Dorsolateral prefrontal cortex (tissue), 122 donors: ENCODE measurements at places on chromosomes 3 and 15. TPM values are rescaled to one million over a fixed set of nuclear protein-coding genes. Genes with fewer than 3 reads are reported as not detected.

The EIF3J gene
- total RNA-seq = 59.5 TPM

The HRH1 gene
- total RNA-seq = 12.0 TPM

The FBXL2 gene
- 47.6 TPM for total RNA-seq

The ERICH6 gene
- not detected for total RNA-seq

The IGDCC3 gene
- 5.0 TPM for total RNA-seq

The MAGEF1 gene
- total RNA-seq = 53.1 TPM

The KBTBD13 gene
- total RNA-seq = not detected

The CHRNA7 gene
- 15.7 TPM for total RNA-seq

The TIPARP gene
- 25.7 TPM for total RNA-seq

The TMEM212 gene
- total RNA-seq = not detected

The WDR48 gene
- total RNA-seq = 71.9 TPM

The CPNE4 gene
- 41.1 TPM for total RNA-seq

The PLSCR2 gene
- not detected for total RNA-seq

The SPATA12 gene
- total RNA-seq = not detected

The ARHGEF3 gene
- 72.2 TPM for total RNA-seq

The MNS1 gene
- 11.7 TPM for total RNA-seq

The CERS3 gene
- total RNA-seq = not detected

The SLC28A2 gene
- not detected for total RNA-seq

The FBXO40 gene
- total RNA-seq = 3.2 TPM

The CHRM5 gene
- 10.3 TPM for total RNA-seq

The SEMA5B gene
- total RNA-seq = 11.8 TPM

The ZNF385D gene
- 37.0 TPM for total RNA-seq

The EPHB1 gene
- 13.7 TPM for total RNA-seq

The APOD gene
- total RNA-seq = 370 TPM

The CILP gene
- 0.14 TPM for total RNA-seq

The DCLK3 gene
- total RNA-seq = 2.4 TPM

The FLNB gene
- total RNA-seq = 48.2 TPM

The GRK7 gene
- total RNA-seq = 0.23 TPM

The BUB1B gene
- 2.1 TPM for total RNA-seq

The CSPG4 gene
- 18.7 TPM for total RNA-seq

The MELTF gene
- total RNA-seq = 10.4 TPM

The FBN1 gene
- total RNA-seq = 35.9 TPM

The PARL gene
- total RNA-seq = 45.4 TPM

The OIP5 gene
- total RNA-seq = 2.3 TPM

The TMEM158 gene
- total RNA-seq = 4.1 TPM

The MME gene
- total RNA-seq = 1.4 TPM

The EPHA3 gene
- total RNA-seq = 7.8 TPM

The U2SURP gene
- 94.0 TPM for total RNA-seq

The BSN gene
- total RNA-seq = 180 TPM

The ADAMTS9 gene
- total RNA-seq = 32.8 TPM

The CHDH gene
- 17.8 TPM for total RNA-seq

The PARP3 gene
- 19.1 TPM for total RNA-seq

The IGF1R gene
- total RNA-seq = 98.6 TPM

The CTDSPL2 gene
- total RNA-seq = 42.4 TPM

The GOLGA6A gene
- 0.52 TPM for total RNA-seq

The TMEM45A gene
- total RNA-seq = 1.7 TPM

The STRIT1 gene
- not detected for total RNA-seq

The PARP6 gene
- total RNA-seq = 112 TPM

The ANKRD34C gene
- 2.6 TPM for total RNA-seq

The SOX14 gene
- total RNA-seq = not detected

The ANKUB1 gene
- total RNA-seq = not detected

The CCK gene
- 424 TPM for total RNA-seq

The LSG1 gene
- 29.7 TPM for total RNA-seq

The CKMT1A gene
- total RNA-seq = 64.4 TPM

The GUCA1C gene
- not detected for total RNA-seq

The DCBLD2 gene
- 24.0 TPM for total RNA-seq

The MRPS25 gene
- total RNA-seq = 80.7 TPM

The C3orf49 gene
- not detected for total RNA-seq

The PTH1R gene
- total RNA-seq = 23.3 TPM
